Stimulated activated CD4-positive, alpha-beta T cell treated with anti-CD3 and anti-CD28 coated beads, TNF-alpha, amount 100 ng/mL, for 1 hour (primary cell): ENCODE measurements at places on chromosomes 5 and 9.

- no peak for DNase-seq
These were observed 1401.4 kb downstream of the EFNA5 start for GRCh38 chr5:106269252-106269843.

GRCh38 chr9:137459601-137460362 lies 648 bp upstream of the NSMF start:
- DNase-seq = no peak

DNA sequence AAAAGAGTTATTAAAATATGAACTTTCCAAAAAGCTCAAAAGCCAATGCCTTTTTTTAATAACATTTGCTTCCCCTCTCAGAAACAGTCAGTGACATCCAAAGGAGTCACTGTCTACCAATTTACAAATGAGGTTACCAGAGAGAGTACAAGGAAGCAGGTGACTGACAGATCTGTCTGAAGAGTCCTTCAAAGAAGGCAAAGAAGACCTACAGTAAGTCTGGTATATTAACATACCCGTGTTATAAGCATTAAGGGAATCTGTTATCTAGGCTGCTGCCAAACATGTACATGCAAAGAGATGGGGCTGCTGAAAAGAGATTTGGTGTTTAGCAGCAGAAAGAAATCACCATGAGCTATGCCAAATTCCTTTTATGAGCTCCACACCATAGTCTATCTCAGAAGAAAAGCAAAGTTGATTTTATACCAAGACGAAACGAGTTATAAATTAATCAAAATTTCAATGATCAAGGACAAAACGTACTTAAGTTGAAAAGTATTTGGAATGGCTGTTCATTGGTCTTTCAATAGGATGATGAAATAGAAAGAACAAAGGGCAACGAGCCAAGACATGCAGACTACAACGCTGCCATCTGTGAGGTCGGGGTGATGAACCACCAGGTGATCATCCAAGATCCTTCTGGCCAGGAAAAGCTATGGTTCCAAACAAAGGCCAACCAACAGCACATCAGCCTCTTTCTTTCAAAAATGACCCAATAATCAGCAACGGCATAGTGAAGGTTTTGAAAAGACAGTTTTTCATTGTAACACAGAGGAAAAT lies 8.1 kb downstream of the PRELID2 start:
- DNase-seq = no peak

DNA sequence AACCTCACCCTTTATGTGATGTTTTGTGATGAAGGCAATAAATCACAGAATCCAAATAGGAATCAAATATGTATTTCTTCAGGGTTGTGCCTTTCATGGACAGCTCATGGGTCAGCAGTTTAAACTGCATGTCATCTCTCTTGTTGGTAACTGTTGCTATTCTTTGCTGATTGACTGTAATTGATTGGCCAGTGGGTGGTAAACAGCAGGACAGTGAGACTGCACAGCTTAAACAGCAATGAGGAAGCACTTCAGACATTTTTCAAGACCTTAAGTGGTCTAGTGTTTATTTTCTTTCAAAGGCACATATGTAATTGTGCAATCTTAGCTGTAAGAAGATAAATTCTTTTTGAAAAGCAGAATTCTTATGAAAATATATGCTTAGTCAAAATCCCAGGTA lies 260.5 kb downstream of the COX7C start:
- DNase-seq = no peak

- no peak for DNase-seq
These were observed 63.5 kb downstream of the C9orf50 start for GRCh38 chr9:129557192-129558036.

- DNase-seq = no peak
These were observed 91.8 kb upstream of the TNC start for GRCh38 chr9:115209601-115210306.

GRCh38 chr9:129595903-129596540 lies 24.9 kb downstream of the C9orf50 start:
- DNase-seq = no peak

DNA sequence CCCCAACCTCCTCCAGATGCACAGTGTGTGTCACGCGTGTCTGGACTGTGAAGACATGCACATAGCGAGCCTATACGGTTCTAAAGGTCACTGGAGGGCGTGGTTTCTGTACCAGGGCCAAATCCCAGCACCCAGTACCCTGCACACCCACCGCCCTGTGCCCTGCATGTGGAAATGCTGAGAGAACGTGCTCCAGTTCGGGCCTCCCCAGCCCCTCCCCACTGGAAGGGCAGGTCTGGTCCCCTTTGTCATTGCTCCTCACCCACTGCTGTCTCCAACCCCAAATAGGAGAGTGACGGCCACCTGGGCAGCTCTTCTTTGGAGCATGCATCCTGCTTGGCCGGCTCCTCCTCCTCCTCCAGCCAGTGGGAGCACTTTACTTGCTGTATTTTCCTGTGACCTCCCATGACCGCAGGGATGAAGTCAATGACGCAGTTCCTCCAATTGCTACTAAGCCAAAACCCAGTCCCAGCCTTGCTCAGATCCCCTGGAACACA lies 116.7 kb downstream of the WNK2 start:
- no peak for DNase-seq

DNA sequence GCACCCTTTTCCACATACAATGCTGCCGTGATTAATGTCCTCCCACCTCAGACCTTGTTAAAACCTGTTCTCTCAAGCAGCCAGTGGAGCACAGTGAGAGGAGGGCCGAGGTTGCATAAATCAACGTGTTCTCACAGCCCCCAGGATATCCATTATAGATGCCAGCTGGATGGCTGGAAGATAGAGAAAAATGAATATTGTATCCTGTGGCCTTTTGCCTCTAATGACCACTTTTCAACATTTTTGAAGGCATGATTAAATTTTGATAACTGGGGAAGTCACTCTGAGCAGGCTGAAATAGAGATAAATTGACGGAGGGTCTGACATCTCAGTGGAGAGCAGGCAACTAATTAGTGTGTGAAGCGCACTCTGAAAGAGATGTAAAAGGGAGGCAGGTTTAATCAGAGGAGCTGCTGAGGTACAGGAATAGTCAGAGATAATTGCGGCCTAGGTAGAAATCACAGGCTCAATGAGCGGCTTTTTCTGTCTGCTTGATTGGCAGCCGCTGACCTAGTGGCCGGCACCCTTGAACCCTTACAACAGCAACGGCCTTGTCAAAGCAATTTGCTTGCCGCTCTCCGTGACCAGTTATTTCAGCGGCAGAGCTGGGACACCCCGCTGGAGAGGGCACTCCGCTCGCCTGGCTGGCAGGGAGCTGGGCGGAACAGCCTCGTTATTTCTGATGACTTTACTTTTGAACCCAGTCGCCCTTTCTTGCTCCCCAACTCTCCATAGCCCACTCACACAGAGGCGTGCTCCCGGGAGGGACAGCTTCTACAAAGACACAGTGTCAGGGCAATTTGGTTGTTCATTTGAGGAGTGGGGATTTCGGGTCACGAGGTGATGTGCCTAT lies 560.7 kb downstream of the PSAT1 start:
- DNase-seq = no peak

GRCh38 chr9:79682076-79682736 lies 110.4 kb downstream of the TLE4 start:
- no peak for DNase-seq

DNA sequence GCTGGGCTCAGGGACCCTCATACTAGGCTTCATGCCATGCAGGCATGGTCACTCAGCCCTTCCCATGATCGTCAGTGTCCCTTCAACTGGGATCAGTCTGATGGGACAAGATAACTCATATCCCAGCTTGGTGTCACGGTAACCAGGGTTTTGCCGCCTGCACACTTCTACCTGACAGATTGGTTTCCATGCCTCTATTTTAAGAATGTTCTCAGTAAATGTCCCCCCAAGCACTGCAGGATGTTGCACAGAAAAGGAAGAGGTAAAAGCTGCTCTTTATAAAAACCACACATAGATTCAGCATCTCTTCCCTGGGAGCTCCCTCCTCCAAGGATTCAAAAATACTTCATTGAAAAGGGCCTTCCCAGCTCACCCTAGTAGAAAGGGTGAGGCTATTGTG lies 56.1 kb downstream of the SLIT3 start:
- no peak for DNase-seq

- no peak for DNase-seq
These were observed 27.7 kb upstream of the PAX5 start for GRCh38 chr9:37061768-37062167.

- no peak for DNase-seq
These were observed 67.5 kb upstream of the CKMT2 start for GRCh38 chr5:81165493-81166119.

- no peak for DNase-seq
These were observed 121.1 kb upstream of the IL12B start for GRCh38 chr5:159451197-159452052.

- DNase-seq = no peak
These were observed 13.6 kb downstream of the LPCAT1 start for GRCh38 chr5:1510151-1510561.

- no peak for DNase-seq
These were observed 159.8 kb downstream of the TMC1 start for GRCh38 chr9:72681283-72681630.

DNA sequence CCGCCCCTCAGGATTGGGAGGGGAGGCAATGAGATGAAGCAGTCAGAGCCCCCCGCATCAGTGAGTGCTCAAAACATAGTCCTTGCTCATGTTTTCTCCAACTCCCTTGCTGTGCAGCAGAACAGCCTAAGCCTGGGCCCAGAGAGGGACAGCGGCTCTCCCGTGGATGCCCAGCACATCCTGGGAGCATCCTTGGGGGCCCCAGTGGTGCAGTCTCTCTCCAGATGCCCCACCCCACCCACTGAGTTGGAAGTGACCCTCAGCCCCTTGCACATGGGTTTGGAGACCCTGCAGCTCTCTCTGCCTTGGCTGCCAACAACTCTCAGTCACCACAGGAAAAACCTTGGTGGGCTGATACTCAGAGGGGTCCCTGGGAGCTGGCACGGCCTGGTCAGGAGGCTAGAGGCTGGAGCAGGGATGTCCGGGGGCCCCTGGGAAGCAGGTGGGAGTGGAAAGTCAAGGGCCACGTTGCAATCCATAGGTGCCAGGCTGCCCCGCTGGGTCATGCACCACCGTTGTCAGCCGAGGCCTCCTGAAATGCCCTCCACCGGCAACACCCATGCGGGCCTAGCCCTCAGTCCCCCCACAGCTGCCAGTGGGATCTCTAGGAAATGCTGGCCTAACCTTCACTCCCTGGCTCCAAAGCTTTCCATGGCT lies 242.5 kb downstream of the PBX3 start:
- DNase-seq = no peak

GRCh38 chr5:177312649-177313181 lies 1.0 kb upstream of the MXD3 start:
- no peak for DNase-seq

- DNase-seq = no peak
These were observed 24.1 kb upstream of the CDH9 start for GRCh38 chr5:27062451-27062850.

- DNase-seq = no peak
These were observed 31.1 kb upstream of the ADAMTSL1 start for GRCh38 chr9:18442629-18443491.

GRCh38 chr9:84708400-84708799 lies 38.9 kb downstream of the NTRK2 start:
- no peak for DNase-seq

GRCh38 chr9:2615497-2615896 lies 6.1 kb upstream of the VLDLR start:
- no peak for DNase-seq

DNA sequence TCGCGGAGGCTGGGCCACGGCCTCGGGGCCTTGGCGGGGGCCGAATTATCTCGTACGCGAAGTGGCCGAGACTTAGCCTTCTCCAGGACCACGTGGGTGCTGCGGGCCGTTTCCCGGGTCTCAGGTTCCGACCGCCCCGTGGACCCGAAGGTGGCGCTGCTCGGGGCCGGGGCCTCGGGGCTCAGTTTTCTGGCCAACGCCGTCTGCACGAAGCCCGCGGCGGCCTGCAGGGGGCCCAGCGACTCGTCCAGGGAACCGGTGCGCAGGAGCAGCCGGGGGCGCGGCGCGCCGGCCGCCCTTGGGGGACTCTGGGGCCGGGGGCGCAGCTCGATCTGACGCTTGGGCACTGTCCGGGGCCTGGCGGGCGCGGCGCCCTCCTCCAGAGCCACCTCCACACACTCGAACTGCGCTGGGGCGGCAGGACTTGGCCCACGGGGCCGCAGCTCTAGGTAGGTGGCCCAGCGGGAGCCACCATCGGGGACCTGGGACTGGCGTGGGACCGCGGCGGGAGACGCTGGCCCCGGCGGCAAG lies 716 bp downstream of the PROB1 start:
- DNase-seq = no peak

DNA sequence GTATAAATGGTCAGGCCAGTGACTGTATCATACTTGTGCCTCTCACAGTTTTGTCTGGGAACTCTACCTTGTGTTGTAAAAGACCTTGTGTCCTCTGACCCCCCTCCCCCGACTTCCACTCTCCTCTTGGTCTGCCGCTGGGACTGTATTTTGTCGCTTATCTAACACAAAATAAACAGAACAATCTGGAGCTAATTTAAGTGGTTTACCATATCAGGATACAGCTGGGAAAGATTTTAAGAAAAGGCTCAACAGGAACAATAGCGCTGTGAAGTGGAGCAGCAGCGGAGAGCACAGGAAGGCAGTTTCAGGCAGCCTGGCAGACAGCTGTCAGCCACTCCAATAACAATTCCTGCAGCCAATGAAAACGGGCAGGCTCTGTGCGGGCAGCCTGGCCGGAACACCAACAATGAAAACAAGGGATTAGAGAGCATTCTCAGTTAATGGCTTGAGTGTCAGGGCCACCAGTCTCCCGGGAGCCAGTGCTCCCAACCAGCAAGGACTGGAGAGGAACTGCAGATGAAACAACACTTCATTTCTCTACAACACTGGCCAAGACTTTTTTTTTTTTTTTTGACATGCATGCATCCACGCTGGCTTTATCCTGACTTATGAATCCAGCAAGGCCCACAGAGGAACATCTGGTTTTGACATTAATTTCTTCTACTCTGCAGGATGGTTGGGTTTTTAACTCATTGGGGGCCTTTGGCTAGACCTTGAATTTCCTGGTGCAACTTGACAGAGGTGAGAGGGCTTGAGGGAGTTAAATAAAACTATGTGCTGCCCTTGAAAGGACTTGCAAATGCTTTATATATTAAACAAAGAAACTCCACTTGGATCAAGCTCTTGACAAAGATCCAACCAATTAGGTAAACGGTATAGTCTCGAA lies 76.7 kb downstream of the ARSB start:
- no peak for DNase-seq

DNA sequence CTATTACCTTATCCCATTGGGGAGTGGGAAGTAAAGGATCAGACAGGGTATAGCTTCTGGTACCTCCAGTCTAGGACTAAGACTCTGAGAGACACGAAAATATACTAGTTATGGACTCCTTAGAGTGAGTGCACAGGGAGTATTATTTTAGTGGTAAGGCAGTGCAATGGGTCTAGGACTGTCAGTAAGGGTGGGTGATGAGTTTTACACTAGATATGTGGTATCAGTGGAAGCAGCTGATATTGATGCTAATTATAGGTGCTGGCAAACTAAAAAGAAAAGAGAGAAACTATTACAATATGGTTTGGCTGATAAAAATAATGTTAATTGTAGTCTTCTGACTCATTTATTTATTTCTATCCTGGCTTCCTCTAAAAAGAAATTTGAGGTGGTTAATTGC lies 118.6 kb downstream of the UNC13B start:
- DNase-seq = no peak

GRCh38 chr5:157670662-157671591 lies at the start of gene C5orf52:
TSS of gene C5orf52 (plus strand) at chr5:157671533. CDS start at chr5:157671615, 82 bp downstream.
- no peak for DNase-seq

- DNase-seq = no peak
These were observed 37.3 kb upstream of the EGFL7 start for GRCh38 chr9:136625101-136626065.
